ENCODE measurements at places on chromosomes 7 and 10.

DNA sequence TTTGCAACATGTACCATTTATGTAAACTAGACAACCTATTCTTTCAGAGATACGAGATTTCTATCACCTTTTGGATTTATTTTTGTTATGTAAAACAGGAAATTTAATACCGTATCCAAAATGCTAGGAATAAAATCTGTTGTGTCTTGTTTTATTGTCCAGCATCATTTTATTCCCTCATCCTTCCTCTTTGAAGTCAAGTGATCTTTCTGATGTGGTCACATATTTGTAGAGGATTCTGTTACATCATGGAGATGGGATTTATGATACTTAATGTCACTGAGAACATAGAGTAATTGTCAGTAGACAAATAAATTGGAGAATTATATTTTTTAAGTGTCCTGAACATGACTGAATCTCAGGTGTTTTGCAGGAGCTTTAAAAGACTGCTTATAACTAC is 64.7 kb downstream of the ZNF277 start:
- DNase-seq, result no peak

DNA sequence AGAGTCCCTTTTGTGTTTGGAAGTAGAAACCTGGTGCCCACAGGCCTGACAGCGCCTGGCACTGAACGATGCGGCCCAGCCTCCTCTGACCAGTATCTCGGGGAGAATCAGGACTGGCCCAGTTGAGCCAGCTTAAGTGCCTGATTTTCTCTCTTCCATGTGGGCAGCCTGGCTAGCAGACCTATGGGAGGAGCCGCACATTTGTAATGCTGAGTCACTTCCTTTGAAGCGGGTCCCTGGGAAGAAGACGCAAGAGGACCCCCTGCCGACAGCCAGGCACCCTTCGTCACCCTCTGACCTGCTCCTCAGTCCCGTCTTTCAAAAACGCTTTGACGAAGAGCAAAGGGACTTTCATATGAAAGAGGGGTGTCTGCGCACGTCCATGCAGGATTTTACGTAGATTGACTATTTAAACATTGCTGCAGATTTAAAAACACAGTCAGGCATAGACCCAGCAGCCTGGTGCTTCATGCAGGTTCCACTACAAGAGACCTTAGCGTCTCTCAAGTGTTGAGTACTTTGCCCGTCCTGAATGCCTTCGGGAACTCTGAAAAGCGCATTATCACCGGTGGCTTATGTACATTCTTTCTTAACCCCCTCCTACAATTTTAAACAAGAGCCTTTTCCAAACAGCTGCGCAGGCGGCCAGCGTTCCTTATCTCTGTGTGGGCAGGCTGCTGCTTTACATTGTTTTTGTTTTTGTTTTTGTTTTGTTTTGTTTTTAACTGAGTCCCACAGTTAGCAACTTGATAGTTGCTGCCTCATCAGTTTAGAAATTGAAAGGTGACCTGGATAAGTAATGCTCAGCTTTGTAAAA is 36.5 kb upstream of the AP5Z1 start:
- no peak for DNase-seq

- DNase-seq, result no peak
Measured at GRCh38 chr7:138460176-138460648, at the start of gene TRIM24. TRIM24 (plus strand) TSS chr7:138460259; CDS start chr7:138460549, 290 bp downstream.

DNA sequence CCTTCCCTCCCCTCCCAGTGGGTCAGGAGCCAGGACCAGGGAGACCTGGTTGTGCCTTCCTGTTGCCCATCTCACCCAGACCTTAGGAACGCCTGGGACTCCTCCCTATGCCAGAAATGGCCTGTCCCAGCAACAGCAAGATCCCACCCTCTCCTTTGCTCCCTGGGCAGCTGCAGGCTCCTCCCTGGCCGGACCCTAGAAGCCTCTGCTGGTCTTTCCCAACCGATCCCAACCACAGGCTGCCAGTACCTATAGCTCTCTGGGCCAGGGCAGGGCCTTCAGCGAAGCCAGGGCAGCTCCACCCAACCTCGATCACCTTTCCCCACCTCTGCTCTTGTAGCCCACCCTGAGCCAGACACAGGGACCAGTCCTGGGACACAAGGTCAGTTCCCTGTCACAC is 21.9 kb downstream of the LDB3 start:
- DNase-seq, result no peak
